Astrocyte of the hippocampus (primary cell): ENCODE measurements at places on chromosomes 3 and 15.

- no peak for DNase-seq
Observed at GRCh38 chr3:63961891-63962290, 49.7 kb upstream of the SCAANT1 start.

- no peak for DNase-seq
Observed at GRCh38 chr3:52176180-52176752, 21.7 kb upstream of the ALAS1 start.

- DNase-seq = no peak
Observed at GRCh38 chr3:16180737-16181134, 6.3 kb downstream of the GALNT15 start.

GRCh38 chr3:177824190-177824786 lies 627.0 kb upstream of the TBL1XR1 start:
- DNase-seq = peak; percentile 66

- no peak for DNase-seq
Observed at GRCh38 chr15:60000824-60001609, 3.1 kb upstream of the FOXB1 start.

GRCh38 chr3:66104535-66104934 lies 65.8 kb upstream of the MAGI1 start:
- DNase-seq = no peak

DNA sequence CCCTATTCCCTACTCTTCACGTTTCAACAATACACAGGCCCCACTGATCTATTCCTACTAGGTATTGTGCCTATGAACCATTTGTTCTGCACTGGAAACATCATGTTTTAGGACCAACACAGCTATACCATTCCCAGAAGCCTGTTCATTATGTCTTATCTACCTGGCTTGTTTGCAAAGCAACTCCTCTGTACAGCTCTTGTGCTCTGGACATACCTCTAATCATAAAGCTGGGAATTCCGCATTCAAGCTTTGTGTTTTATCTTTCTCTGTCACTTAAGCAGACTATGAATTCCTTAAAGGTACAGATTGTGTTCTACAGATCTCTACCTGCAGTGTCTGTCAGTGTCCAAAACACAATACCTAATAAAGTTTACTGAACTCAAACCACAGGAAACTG lies 87.5 kb upstream of the CSPG5 start:
- DNase-seq = no peak

DNA sequence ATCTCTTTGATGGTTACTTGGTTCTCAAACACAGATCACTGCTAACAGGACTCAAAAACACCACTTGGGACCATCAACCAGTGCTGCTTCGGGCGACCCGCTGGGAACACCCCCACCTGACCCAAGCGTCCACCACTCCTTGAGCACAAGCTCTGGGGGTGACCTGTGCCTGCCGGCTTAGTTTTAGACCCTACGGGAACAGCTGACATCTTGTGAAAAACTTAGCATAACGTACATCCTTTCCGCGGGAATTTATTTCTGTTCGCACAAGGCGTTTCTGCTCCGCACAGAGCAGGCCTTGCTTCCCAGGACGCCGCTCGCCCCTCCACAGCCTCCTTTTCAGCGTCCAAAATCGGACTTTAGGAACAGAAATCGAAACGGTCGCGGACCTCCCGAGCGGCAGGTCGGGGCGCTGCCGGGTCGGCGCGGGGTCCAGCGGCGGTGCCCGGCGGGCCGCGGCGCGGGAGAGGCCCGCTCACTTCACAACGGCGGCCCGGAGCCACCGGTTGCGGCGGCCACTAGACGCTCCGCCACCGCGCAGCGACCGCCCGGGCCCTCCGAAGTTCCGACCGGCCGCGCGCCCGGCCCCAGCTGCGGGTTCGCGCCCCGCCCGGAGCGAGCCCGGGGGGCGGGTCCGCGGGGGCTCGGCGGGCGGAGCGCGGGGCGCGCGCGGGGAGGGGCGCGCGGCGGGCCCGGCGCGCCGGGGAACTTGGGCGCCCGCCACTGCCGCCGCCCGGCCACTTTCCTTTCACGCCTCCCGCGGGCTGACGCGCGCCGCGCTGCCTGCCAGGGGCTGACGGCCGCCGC lies 959 bp downstream of the SFMBT1 start:
- peak; percentile 75 for DNase-seq

GRCh38 chr3:105065895-105066839 lies 300.5 kb upstream of the ALCAM start:
- DNase-seq = peak; percentile 64

DNA sequence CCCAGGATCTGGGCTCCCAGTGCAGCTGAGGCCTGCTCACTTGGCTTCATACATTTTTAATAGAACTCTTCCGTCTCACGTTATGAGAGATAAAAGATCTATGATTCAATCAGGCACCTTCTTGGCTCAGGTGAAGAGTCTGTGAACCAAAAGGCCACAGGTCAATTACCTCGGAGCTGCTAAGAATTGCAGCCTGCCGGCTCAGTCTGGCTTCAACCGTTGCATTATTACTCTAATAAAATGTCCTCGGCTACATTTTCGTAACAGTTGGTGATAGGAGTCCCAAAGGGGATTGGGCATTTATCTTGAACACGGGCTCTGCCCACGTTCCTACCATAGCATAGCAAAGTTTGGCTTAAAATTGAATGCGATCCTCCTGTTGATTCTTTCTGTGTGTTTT lies 176.3 kb downstream of the SLCO3A1 start:
- no peak for DNase-seq

DNA sequence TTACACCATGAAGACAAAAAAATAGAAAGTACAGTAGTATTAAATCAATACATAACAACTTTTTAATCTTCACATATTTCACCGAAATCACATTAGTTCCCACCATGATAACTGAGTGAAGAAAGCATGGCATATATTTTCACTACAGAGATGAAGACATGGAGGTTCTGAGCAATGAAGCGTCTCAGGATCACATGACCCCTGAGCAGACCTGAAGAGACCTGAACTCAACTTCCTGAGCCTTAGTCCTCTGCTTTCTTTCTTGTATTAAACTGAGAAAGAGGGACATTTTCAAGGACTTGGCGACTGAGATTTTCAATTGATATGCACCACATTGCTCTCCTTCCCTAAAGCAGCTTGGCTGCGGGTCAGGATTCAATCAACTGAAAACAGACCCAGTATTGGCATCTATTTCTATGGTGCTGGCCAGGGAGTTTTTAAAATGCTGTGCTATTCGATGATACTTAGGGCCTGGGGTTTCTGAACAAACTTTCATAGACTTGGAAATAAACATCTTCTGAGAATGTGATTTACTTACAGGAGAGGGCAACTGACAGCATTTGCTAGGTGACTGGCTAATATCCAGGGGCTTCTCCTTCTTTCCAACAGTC lies 165.1 kb downstream of the LSAMP start:
- peak; percentile 64 for DNase-seq

GRCh38 chr3:27010834-27011233 lies 358.3 kb downstream of the NEK10 start:
- DNase-seq = no peak

GRCh38 chr3:140956058-140956835 lies 14.6 kb downstream of the SLC25A36 start:
- DNase-seq = no peak

DNA sequence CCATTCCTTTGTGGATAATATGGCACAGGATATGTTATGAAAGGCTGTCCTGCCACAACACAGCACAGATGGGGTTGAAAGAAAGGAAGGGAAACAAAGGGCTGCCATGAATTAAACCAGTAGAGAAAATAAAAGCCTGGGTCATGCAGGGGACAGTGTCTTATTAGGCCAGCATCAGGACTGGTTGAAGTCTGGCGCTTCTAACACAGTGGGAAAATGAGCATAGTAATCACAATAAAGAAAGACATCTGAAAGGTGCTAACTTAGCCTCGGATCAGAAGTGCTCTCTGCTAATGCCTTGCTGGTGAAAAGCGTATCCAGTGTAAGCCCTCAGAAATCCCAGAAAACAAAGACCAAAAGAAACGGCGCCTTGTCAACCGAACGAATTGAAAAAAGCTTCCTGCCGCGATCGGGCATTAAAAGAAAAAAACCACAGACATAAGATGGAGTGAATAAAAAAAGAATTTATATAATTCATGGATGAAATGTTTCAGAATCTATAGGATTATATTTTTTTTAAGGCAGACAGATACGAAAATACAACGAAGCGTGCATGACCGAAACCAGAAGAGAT lies 566 bp upstream of the MKRN3 start:
- DNase-seq = peak; percentile 42

- no peak for DNase-seq
Observed at GRCh38 chr3:56833022-56833421, 31.3 kb upstream of the ARHGEF3 start.

DNA sequence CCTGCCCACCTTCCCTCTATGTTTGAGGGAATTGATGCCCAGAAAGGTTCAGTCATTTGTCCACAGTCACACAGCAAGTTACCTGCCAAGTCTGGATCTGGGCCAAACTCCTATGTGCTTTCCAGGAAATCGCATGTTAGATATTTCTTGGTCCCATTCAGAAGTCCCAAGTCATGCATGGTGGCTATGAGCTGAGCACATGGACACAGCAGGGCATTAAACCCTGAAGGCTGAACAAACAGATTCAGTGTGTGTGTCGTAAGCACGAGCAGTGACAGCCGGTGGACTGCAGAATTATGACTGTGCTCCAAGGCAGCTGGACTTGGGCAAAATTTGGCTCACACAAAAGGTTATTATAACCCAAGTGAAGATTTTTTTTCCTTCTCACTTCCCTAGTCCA lies 11.4 kb upstream of the SLC6A6 start:
- peak; percentile 61 for DNase-seq

DNA sequence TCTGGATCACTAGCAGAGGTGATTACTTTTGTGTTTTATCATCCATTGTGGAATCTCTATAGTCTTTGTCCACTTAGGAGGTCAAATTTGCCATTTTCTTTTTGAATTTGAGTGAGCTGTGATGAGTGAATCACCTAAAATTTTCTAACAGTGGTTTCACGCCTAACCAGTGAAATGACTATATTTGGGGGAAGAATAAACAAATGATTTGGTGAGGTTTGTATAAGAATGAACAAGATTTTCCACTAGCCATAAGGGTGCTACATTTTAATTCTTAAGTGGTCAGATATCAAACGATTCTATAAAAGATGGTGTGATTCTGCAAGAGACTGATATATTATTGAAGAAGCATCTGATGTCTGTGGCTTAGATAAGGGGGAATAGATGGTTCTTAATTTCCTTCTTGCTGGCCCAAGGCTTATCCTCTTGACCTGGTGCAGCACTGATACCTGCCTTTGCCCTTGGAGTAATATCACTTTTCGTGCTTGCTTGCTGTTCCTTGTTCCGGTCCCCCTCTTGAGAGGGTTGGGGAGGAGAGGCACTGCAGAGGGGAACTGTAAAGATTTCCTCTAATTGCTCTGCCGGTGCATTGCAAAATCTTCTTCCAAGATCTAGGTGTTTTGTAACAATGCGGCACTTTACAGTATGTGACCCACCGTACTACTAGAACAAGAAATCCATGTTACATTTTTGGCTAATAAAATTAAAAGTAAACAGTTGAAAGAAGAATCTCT lies 14.5 kb downstream of the C3orf20 start:
- no peak for DNase-seq

DNA sequence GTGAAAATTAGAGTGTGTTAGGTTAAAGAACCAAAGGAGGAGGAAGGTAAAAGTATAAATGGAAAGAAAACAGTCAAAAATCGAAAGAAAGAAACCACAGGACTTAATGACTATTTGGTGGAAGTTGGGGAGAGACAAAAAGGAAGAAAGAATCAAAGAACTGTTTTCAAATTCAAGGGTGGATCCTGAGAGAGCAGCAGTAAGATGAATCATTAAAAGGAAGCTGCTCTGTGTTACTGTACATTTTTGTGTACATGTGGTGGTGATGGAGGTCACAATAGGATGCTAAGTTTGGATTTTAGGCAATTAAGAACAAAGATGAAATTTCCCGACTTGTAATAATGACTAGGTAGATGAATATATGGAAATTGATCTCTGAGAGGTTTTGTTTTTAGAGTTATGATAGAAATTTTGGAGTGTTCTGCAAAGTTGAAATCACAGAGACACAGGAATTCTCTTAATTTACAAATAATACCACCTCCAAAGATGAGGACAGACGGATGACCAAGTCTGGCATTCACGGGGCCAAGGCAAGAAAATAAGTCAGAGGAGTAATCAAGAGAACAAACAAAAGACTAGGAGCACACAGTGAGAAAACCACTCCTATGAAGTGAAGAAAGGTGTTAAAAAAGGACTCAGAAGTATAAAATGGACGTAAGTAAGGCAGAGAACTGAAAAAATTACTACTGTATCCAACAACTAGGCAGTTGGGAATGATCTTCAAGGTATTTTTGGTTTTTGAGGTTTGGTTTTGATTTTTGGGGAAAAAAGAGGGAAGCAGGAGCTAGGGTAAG lies 7.1 kb downstream of the DHX36 start:
- DNase-seq = no peak

DNA sequence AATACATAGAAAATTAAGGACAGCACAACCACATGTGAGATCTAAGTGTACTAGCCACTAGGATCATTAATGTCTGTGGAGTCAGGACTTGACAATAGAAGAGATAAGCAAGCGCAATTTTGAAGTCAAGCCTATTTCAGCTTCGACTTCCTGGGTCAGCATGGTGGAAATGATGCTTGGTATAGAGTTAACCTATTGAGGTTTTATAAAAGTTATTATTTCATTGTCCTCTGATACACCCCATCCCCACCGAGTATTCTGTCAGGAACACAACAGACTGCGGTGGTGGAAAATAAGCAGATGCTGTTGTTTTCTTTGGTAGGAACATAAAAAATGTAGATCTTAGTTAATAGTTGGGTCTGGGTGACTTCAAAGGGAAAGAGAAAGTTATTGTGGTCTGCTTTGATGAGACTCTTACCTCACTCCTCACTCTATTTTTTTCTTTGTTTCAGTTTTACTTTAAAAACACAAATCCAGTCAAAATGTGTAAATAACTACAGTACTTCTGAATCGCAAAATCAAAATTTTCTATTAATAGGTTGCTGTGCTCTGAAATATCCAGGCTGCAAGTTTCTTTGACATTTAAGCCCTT lies 82.1 kb downstream of the IL5RA start:
- no peak for DNase-seq

GRCh38 chr15:92883876-92884435 lies 16.2 kb upstream of the CHD2 start:
- DNase-seq = no peak

GRCh38 chr3:99317201-99317600 lies 321.2 kb upstream of the COL8A1 start:
- no peak for DNase-seq

GRCh38 chr15:40941068-40941527 lies 12.0 kb downstream of the DLL4 start:
- DNase-seq = peak; percentile 9

DNA sequence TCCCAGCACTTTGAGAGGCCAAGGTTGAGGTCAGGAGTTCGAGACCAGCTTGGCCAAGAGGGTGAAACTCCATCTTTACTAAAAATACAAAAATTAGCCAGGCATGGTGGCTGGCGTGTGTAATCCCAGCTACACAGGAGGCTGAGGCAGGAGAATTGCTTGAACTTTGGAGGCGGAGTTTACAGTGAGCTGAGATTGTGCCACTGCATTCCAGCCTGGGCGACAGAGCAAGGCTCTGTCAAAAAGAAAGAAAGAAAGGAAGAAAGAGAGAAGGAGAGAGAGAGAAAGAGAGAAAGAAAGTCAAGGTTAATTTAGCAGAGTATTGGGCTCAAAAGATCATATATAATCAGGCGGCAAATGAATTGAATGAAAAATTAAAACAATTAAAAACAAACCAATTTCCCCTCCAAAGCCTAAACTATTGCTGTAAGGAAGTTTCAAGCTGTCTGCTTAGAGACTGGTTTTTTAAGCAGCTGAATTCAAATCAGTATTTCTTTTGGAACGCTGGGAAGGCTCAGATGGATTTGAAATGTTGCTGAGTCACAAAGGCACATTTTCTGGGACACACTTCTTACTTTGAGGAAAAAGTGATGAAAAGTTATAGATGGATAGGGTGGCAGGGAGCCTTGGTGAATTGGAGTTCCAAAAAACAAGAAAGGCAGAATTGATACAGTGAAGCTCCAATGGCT lies 81.3 kb upstream of the BHLHE40 start:
- DNase-seq = peak; percentile 59
